CD4-positive, alpha-beta T cell treated with Interleukin-17A for 1 hour (primary cell): ENCODE measurements at places on chromosomes 7 and 10.

DNA sequence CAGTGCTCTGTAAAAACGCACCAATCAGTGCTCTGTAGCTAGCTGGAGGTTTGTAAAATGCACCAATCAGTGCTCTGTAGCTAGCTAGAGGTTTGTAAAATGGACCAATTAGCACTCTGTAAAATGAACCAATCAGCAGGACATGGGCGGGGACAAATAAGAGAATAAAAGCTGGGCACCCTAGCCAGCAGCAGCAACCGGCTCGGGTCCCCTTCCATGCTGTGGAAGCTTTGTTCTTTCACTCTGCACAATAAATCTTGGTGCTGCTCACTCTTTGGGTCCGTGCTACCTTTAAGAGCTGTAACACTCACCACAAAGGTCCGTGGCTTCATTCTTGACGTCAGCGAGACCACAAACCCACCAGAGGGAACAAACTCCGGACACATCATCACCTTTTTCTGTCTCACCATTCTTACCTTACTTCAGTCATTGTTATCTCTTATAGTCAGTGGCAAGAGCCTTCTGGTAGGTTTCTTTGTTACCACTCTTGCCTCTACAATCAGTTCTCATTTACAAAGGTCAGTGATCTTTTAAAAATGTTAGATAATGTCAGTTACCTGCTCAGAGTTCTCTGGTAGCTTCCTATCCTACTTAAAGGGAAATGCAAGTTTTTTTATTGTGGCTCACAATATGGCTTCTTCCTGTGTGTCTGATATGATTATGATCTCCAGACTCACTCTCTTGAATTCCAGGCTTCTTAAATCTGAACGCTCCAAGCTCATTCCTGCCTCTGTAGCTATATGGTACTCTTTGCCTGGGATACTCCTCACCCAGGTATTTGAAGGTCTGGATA is 4.5 kb downstream of the STAM start:
- peak; percentile 71 for DNase-seq

DNA sequence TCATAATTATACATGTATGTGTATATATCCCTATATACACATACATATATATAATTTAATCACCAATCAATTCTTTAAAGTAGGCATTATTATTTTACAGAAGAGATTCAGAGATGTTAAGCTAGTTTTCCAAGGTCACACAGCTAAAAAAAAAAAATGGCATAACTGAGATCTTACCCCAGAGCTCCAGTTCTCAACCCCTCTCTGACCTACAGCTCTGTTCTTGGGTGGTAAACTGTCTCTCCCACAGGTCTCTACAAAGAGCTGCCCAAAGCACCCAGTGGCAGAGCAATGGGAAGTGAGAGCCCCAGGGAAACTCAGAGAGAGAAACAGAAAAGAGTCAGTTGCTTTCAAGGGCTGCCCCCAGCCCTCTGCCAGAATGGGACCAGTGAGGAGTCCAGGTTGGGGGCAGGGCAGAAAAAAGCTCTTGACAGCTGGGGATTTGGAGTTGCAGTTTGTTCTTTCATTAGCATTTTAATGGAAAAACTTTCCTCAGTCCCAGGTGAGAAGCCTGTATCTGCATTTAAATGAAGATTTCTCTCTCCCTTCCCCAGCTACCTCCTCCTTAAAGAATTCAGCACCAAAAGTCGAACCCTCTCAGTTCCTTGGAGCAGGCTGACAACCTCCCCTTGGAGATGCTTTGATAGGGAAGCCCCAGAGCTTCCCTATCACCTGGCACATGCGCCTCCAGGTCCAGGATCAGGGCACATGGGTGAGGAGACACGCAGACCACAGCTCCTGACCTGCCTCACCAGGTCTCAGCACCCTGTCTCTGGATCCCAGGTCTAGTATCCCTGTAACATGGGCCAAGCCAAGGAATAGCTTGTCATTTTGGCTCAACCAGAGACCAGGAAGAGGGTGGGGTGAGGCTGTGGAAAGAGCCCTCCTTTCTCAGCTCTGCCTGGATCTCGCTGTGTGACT is 388.1 kb downstream of the PLXNA4 start:
- no peak for DNase-seq

DNA sequence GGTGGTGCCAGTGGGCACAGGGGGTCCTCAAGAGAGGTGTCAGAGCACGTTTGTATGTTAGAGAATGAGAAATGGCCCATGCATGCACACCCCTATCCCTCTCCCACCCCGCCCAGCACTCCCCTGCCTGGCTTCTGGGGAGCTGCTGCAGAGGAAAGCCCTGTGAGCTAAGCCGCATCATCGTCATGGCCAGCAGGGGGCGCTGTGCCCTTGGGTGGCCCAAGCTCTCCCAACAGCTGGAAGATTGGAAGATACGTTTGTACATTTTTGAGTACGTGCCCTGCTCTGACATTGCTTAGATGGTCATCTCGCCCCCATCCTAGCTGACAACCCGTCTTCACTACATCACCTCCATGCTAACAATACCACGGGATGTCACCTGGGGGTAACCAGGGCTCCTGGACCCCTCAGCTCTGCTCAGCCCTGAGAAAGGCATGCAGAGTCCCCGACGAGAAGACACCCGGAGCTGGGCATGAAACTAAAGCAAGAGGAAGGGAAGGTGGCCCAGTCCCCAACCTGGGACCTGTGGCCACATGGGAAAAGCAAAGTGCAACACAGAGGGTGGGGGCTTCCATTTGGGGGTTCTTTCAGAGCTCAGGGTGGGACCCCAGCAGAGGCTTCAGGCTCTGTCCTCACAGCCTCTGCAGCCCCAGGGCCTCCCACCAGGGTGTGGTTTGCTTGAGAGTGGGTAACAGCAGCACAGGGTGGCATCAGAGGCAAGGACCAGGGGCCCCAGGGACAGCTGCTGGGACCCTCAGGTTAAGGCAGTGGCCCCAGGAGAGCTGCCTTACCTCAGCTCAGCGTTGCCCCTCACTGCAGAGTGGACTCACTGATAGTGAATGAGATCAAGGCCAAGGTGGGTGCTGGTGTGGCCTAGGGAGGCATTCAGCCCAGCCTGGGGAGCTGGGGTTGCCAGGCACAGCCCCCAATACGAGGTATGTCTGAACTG is 136.6 kb downstream of the PTPN20 start:
- DNase-seq = peak; percentile 72

- DNase-seq = no peak
Measured at GRCh38 chr7:103795787-103796186, 193.7 kb downstream of the RELN start.

- no peak for DNase-seq
Measured at GRCh38 chr10:6474871-6475270, 105.2 kb downstream of the PRKCQ start.

DNA sequence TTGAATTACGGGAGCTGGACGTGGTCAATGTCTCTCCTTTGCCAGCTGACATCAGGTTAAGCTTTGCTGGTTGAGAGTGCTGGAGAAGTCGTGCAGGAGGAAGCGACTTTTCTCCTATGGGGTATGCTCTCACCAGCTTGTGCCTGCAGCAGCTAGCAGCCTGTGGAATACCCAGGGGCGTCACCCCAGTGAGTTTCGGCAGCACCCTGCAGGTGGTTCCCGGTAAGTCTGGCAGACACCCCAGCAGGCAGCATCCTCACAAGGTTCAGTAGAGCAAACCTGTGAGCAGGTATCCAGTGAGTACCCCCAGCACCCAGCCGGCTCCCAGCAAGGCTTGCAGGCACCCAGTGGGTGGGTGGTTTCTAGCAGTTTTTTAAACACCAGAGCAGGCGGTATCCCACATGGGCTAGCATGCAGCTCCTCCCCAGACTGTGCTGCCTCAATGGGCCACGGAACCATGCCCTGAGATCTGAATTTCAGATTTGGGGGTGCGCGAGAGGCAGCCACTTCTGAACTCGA is 74.8 kb upstream of the SVIL start:
- no peak for DNase-seq

DNA sequence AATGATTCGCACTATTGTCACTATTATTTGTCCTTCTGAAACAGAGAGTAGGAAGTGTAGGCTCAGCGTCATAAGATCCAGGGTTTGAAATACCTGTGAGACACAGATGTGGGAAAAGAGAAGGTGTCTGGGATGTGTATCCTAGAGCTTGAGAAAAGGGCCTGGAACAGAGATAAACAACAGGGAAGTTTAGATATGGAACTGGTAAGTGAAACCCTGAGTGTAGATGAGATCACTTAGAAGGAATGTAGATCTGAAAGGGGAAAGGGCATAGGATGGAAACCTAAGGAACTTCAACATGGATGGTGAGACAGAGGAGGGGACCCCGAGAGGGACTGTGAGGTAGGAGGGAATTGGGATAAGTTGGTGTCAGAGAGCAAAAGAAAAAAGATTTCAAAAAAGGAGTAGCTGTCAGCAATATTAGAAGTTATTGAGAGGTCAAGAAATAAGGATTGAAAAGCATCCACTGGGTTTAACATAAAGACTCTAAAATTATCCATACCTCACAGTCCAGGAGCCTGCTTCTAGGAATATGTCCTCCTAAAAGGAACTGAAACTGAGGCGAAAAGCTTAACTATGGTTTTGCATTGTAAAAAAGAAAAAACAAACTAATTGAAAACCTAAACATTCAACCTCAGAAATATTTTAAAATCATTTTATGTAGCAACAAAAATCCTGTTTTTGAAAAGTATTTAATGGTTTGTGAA is 119.2 kb upstream of the NPVF start:
- no peak for DNase-seq

DNA sequence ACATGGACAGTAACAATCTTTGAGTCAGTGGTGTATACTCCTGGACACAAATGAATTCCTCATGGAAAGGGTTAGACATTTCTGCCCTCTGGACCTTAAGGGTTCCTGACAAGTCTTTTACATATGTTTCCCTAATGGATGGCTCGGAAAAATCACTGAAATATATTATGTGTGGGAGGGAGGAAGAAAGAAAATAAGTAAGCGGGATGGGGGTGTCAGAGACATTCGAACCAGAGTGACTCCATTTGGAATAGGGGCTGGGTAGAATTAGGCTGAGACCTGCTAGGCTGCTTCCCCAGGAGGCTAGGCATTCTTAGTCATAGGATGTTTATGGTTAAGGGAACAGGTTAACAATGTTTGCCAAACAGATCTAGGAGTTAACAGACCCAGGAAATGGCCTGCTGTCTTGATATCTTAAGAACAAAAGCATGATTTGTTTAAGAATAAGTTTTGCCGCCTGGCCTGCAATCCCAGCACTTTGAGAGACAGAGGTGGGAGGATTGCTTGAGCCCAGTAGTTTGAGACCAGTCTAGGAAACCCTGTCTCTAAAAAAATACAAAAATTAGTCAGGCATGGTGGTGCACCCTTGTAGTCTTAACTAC is 1241.7 kb downstream of the TYW1 start:
- DNase-seq = no peak

DNA sequence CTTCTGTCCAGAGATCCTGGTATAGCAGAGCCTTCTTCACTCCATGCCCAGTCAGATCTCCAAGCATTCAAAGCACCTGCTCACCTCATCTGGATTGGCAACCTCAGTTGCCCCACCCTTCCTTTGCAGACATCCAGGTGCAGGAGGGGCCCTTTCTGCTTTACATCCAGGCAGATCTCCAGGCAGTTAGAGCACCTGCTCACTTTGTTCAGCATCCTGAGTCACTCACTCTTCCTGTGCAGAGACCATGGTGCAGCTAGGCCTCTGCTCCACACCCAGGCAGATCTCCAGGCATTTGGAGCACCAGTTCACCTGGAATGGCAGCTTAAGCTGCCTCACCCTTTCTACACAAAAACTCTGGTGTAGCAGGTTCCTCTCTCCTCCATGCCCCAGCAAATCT is 153.1 kb downstream of the CDK14 start:
- no peak for DNase-seq

- no peak for DNase-seq
Measured at GRCh38 chr7:69739931-69740431, 141.7 kb downstream of the AUTS2 start.

GRCh38 chr7:144019457-144019856 is 19.3 kb downstream of the OR6B1 start:
- no peak for DNase-seq

- DNase-seq = no peak
Measured at GRCh38 chr10:85177767-85178166, 849.4 kb downstream of the CCSER2 start.

DNA sequence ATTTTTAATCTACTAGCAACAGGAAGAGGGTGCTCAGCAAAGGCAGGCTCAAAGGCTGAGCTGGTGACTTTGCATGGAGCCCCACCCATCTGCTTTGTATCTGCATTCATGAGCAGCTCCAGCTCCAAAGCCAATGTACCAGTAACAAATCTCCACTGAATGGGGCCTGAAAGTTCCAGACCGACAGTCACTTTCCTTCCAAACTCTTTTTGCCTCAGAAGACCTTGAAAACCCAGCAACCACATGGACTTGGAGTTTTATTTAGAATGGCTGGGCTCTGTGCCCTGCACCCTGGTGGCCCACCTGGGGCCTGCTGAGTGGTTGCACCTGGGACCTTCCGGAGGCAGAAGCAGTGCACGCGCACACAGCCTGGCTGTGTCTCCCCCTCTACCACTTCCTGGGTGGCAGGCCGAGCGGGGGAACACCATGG is 195.0 kb upstream of the PLXNA4 start:
- peak; percentile 34 for DNase-seq

GRCh38 chr10:10872764-10873163 is 144.9 kb upstream of the CELF2 start:
- no peak for DNase-seq

GRCh38 chr10:47029181-47030009 is 118.2 kb downstream of the PTPN20 start:
- no peak for DNase-seq

- DNase-seq = no peak
Measured at GRCh38 chr10:71848325-71849275, 2.5 kb downstream of the PSAP start.
